Uterine smooth muscle cell (primary cell): ENCODE measurements at places on chromosomes 13 and 19. TPM values are rescaled to one million over a fixed set of nuclear protein-coding genes. Genes with fewer than 3 reads are reported as not detected.

The ZNF613 gene
- total RNA-seq = 4.9 and 6.1 TPM in 2 replicates

The LINGO3 gene
- total RNA-seq = under 0.01 TPM in 1 of 2 replicates, not detected in the other

The IFNL1 gene
- total RNA-seq = not detected in 2 replicates

The CEACAM3 gene
- not detected in 2 replicates for total RNA-seq

The PCP2 gene
- total RNA-seq = not detected in 2 replicates

The KMT2B gene
- total RNA-seq = 7.5 TPM in 2 replicates

The CLEC17A gene
- 0.12 TPM in 1 of 2 replicates, not detected in the other for total RNA-seq

The MEDAG gene
- 1.1 and 3.5 TPM in 2 replicates for total RNA-seq

The RDH8 gene
- total RNA-seq = not detected in 2 replicates

The PEPD gene
- total RNA-seq = 52.9 and 77.0 TPM in 2 replicates

The CCDC194 gene
- not detected in 2 replicates for total RNA-seq

The COMP gene
- total RNA-seq = 0.11 and 1.1 TPM in 2 replicates

The HAUS8 gene
- 2.7 and 7.6 TPM in 2 replicates for total RNA-seq

The UBE2L5 gene
- not detected in 2 replicates for total RNA-seq

The ZSCAN4 gene
- total RNA-seq = not detected in 2 replicates

The LPAR2 gene
- total RNA-seq = 0.66 and 0.87 TPM in 2 replicates

The CD37 gene
- total RNA-seq = 0.12 TPM in 1 of 2 replicates, not detected in the other

The FCAR gene
- total RNA-seq = not detected in 2 replicates

The FSTL3 gene
- total RNA-seq = 19.7 and 88.4 TPM in 2 replicates

The TNFSF11 gene
- 0.22 TPM in 1 of 2 replicates, not detected in the other for total RNA-seq

The RXFP2 gene
- not detected in 2 replicates for total RNA-seq

The ACP7 gene
- 0.33 and 0.87 TPM in 2 replicates for total RNA-seq

The COL5A3 gene
- 1.5 and 4.8 TPM in 2 replicates for total RNA-seq

The TNFSF13B gene
- 2.9 and 5.5 TPM in 2 replicates for total RNA-seq

The ZNF552 gene
- 7.7 and 9.6 TPM in 2 replicates for total RNA-seq

The OR7D2 gene
- total RNA-seq = under 0.01 and 0.12 TPM in 2 replicates

The KLC3 gene
- total RNA-seq = 0.66 TPM in 1 of 2 replicates, not detected in the other

The ZNF793 gene
- 0.89 and 1.4 TPM in 2 replicates for total RNA-seq

The ZNF790 gene
- 5.0 and 7.2 TPM in 2 replicates for total RNA-seq

The BLOC1S3 gene
- total RNA-seq = 3.9 and 7.5 TPM in 2 replicates

The SLC1A6 gene
- under 0.01 TPM in 1 of 2 replicates, not detected in the other for total RNA-seq

The KMT5C gene
- total RNA-seq = 6.5 and 12.1 TPM in 2 replicates

The C5AR2 gene
- under 0.01 TPM in 1 of 2 replicates, not detected in the other for total RNA-seq

The PRX gene
- total RNA-seq = 1.4 and 3.9 TPM in 2 replicates

The IGFL1 gene
- not detected in 2 replicates for total RNA-seq

The C19orf81 gene
- total RNA-seq = 0.22 TPM in 1 of 2 replicates, not detected in the other

The SIGLEC8 gene
- not detected in 2 replicates for total RNA-seq

The SBK2 gene
- 0.11 and 1.5 TPM in 2 replicates for total RNA-seq

The CDADC1 gene
- total RNA-seq = 4.3 and 7.9 TPM in 2 replicates

The ZNF98 gene
- total RNA-seq = not detected in 2 replicates

The PSG6 gene
- 0.11 TPM in 1 of 2 replicates, not detected in the other for total RNA-seq

The POU2F2 gene
- total RNA-seq = 0.77 and 1.00 TPM in 2 replicates

The ACP5 gene
- 2.7 and 9.9 TPM in 2 replicates for total RNA-seq

The RFXAP gene
- 1.9 and 2.3 TPM in 2 replicates for total RNA-seq

The ZNF177 gene
- 0.89 and 2.9 TPM in 2 replicates for total RNA-seq

The PRDX2 gene
- 190 and 232 TPM in 2 replicates for total RNA-seq

The SLC5A5 gene
- not detected in 2 replicates for total RNA-seq

The ZNF880 gene
- total RNA-seq = 23.8 and 28.4 TPM in 2 replicates

The ZNF829 gene
- 3.7 TPM in 2 replicates for total RNA-seq

The GDF15 gene
- 82.9 and 265 TPM in 2 replicates for total RNA-seq

The TEX26 gene
- not detected in 2 replicates for total RNA-seq

The LGI4 gene
- under 0.01 and 0.25 TPM in 2 replicates for total RNA-seq

The ZNF675 gene
- 5.0 and 6.3 TPM in 2 replicates for total RNA-seq

The NCCRP1 gene
- total RNA-seq = not detected in 2 replicates

The CNN1 gene
- 20.4 and 37.0 TPM in 2 replicates for total RNA-seq

The B9D2 gene
- 4.7 and 5.9 TPM in 2 replicates for total RNA-seq
